Activated T-cell treated with anti-CD3 and anti-CD28 coated beads for 48 hours (primary cell): ENCODE measurements at places on chromosomes 3 and 15.
A peak's percentile ranks its signal among the peaks of the same experiment; 100 is the strongest.

DNA sequence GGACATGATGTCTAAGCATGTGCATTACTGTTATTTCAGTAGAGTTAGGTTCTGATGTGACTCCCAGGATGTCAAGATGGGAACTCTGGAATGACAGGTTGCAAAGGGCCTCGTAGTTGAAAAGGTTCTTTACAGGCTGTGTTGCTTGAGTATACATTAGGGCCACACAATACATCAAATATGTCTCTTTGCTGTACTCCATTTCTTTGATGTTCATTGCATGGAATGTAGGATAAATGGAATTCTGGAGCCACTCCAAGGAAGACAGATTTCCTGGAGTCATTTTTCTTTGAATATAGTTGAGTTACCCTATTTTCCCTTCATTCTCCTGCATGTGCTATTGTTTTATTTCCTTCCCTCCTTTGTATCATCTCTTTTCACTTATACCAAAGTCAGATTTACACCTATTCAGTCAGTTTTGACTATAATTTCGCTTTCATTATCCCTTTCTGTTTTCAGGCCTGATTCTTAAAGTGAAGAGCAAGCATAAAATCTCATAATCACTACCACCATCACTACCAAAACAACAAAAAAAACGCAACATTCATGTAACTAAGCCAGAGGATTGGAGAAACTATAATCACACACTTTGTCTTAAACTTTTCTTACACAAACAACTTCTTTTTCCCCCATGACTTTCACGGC lies 61.2 kb upstream of the PTX3 start:
- DNase-seq = no peak

GRCh38 chr3:115713284-115713683 lies 90.0 kb downstream of the GAP43 start:
- DNase-seq = no peak

GRCh38 chr3:188594139-188594538 lies 440.2 kb downstream of the LPP start:
- no peak for DNase-seq

DNA sequence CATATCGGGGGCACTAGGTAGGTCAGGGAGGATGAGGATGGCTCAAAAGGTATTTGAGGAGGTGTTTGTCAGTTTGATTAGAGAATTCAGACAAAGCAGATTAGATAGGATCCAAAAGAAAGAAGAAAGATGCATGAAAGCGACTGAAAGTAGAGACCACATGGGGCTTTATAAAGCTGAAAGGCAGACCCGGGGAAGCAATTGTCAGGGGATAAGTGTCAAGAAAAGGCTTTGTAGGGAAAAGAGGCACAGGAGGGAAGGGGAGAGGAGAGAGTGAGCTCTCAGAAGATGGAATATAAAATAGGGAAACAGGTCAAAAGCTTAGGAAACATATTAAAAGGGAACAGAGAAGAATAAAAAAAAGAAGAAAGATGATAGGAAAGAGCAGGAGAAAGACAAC lies 308.2 kb upstream of the RORA start:
- no peak for DNase-seq

- DNase-seq = peak; percentile 54
Measured at GRCh38 chr3:45064512-45065372, 38.6 kb downstream of the CLEC3B start.

GRCh38 chr3:157463816-157464215 lies 27.2 kb downstream of the PTX3 start:
- DNase-seq = no peak

- DNase-seq = no peak
Measured at GRCh38 chr3:43373560-43373928, 87.2 kb downstream of the SNRK start.

DNA sequence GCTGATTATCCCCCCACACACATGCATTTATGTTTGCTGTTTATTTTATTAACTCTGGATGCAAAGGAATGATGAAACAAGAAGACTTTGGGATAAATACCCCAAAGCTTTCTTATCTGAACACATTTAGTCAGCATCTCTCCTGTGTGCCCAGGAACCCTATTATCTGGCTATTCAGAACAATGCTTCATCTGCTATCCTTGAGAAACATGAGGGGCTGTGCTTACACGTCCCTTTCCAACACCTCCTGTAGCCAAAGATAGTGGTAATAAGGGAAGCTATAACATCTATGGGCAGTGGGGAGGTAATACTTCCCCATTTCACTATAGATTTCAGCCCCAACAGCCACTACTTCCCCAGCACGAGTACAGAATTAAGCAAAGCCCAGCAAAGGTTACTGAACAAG lies 94.7 kb downstream of the SSR3 start:
- no peak for DNase-seq

DNA sequence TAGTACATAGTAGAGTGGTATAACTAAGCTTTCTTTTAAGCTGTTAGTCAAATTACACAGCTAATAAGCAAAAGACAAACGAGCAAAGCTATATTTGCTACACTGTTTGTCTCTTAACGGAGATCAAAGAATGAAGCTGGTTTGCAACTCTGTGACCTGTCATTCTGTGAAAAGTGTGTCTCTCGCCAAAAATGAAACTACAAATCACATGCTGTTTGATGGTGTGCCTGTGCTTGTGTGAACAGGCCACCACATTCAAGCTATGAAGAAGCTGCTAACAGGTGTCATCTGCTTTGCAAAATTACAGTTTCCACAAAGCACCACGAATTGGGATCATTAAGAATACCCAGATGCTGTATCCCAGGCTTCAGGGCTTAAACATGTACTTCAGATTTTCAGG lies 667.8 kb upstream of the NAALADL2 start:
- DNase-seq = no peak

DNA sequence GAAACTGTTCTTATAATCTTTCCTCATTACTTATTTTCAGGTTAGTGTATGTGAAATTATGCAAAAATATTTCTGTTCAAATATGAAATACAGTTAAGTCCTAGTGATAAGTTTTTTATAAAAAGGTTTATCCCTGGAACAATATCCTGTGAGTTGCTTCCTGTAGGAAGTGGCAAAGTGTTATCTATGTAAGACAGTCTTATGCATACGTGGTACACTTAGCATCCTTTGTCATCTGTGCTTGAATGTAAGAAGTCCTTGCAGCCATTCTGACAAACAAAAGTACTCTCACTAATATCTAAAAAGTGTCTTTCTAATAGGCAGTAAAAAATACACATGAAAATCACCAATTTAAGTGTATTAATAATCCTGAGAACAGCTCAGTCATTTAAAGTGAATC lies 372.5 kb upstream of the BCHE start:
- no peak for DNase-seq

DNA sequence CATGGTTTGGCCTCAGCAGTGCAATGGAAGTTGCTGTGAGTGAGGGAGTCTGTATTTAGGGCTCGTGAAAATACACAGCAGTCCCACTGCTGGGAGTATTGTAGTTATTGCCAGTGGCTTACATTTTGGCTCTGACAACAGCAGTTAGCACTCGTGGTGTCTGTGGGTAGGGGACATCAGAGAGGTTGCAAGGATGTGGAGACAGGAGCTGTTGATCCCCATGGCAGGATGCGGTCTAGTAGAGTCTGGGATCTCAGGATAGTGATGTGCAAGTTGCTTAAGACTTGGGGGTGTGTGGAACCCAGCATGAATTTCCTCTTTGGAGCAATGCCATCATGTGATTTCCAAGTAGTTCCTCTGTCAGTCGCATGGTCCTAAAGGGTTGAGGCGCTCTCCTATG lies 59.9 kb downstream of the GALK2 start:
- DNase-seq = no peak

- no peak for DNase-seq
Measured at GRCh38 chr15:73754461-73754860, 1.3 kb upstream of the INSYN1 start.

DNA sequence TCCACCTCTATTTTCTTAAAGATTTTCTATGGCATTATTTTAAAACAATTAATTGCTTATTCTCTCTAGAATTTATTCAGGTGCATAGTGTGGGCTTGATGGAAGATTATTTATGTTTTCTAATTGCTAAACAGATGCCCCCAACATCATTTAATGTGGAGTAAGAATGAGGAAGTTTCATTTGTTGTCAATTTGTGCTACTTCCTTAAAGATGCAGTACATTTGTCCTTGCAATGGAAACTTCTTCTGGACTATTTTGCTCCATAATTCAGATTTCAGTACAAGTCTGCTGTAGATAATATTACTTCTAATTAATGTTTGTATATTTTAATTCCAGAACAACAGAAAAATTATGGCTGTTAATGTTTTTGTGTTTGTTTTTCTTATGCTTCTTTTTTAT lies 104.8 kb downstream of the TGFBR2 start:
- no peak for DNase-seq

DNA sequence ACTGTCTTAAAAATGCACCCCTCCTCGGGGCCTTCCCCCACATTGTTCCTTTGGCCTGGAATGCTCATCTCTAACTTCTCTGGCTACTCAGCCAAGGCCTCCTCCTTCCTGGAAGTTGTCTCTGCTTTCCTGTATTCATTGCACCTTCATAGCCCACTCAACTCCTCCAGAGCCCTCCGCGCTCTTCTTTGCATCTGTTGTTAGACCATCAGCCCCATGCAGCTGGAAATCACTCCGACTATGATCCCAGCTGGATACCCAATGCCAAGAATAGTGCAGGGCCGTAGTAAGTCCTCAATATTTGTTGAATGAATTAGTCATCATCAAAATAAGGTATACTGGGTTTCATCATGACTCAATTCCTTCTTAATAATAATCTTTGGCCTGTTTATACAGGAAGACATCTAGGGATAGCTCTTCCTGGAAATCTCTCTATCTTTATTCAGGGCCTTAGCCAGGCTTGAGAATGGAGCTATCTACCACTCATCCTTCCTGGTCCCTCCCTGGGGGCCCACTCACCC lies 112.7 kb downstream of the SYNPR start:
- no peak for DNase-seq

- no peak for DNase-seq
Measured at GRCh38 chr15:69320977-69321554, 22.4 kb downstream of the PAQR5 start.

GRCh38 chr3:117666325-117666724 lies 956.7 kb downstream of the TUSC7 start:
- no peak for DNase-seq

DNA sequence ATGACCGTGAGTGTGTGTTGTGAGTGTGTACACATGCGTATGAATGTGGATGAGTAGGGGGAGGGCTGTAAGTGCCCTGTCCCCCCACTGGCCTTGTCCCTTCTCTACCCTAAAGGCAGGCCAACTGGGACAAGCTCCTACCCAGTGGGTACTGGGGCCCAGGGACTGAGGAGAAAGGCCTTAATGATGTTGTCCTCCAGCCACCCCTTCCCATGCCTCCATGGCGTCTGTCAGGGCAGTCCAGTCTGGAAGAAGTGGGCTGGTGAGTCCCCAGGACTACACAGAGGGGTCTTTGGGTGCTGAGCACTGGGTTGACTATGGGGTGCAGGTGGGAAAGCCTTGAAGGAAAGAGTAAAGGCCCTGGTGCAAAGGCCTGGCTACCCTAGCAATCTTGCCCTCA lies 16.9 kb upstream of the CORO2B start:
- DNase-seq = no peak

GRCh38 chr3:191499307-191500080 lies 38.5 kb downstream of the PYDC2 start:
- no peak for DNase-seq

DNA sequence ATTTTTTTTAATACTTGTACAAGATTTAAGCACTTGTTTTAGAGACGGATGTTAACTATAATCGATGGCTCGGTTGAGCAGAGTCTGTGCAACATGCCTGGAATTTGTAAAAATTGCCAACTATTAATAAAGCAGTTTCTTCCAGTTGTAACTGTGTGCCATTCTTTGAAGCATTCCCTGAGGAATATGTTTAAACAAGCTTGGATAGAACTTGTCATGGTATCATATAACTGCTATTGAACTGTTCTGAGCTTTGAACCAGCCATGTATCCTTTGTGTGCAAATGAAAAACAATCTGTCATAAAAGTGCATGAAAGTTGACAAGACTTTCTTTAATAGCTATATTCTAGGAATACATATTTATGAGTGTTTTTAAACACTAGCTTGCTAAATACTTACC lies 45.8 kb upstream of the UBE2E2 start:
- no peak for DNase-seq

GRCh38 chr3:106829206-106829605 lies 548.0 kb upstream of the CCDC54 start:
- no peak for DNase-seq

DNA sequence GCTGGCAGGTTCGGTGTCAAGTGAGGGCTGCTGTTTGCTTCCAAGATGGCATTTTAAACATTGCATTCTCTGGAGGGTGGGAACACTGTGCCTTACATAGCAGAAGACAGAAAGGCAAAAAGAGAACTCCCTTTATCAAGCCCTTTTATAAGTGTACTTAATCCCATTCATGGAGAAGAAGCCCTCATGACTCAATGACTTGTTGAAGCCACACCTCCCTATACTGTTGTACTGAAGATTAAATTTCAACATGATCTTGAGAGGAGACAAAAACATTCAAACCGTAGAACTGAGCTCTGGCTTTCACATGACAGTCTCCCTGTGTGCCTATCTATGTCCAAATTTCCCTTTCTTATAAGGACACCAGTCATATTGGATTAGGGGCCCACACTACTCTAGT lies 443.4 kb upstream of the CDIN1 start:
- no peak for DNase-seq

- DNase-seq = no peak
Measured at GRCh38 chr3:42728056-42728455, 25.5 kb upstream of the HHATL start.

DNA sequence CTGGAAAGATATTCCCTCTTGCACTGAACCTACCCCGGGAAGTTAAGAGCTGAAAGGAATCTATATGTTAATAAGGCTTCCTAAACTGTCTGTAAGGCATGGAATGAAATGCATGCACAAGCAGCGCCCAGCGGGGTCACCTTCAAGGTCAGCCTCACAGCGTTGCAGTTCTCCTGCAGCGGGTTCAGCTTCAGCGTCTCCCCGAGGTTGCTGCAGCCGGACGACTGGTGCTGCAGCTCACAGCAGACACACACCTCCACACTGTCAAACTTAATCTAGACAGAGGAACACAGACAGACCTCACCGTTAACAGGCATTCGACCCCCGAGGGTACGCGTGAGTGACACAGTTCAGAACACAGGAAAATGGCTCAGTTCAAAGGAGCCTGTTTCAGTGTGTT lies 73.3 kb downstream of the NSMCE3 start:
- DNase-seq = no peak

DNA sequence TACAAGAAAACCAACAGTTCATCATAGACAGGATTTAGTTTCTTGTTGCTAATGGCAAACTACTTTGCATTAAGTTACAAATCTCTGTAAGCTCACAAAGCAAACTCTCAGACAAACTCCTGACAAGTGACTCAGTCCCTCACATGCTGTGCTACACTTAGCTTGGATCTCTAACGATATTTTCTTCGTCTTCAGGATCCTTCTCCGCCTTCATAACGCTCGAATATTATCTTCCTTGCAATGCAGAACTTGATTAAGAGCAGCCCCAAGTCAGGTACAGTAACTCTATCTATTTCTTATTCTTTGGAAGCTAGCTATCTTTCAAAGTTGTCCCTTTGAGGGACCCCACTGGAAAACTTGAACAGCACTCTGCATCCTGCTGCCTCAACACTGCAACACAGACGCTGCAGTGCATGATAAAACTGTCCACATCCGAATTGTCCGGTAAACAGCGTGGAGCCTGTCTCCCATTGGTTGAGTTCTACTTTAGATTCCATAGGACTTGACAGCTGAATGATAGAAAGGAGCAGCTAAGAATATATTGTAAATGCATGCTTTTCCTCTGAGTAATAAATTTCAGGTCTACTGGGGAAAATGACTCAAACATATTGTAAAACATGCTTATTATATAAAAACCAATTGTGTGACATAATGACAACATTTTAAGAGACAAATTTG lies 61.3 kb downstream of the UACA start:
- DNase-seq = no peak

GRCh38 chr3:99902091-99902490 lies 84.4 kb downstream of the CMSS1 start:
- no peak for DNase-seq

GRCh38 chr15:76328958-76329357 lies 7.6 kb upstream of the ISL2 start:
- no peak for DNase-seq
